ENCODE measurements at places on chromosomes 11 and 22.

GRCh38 chr11:96278039-96278897 is 64.7 kb downstream of the MAML2 start:
- DNase-seq, result no peak

DNA sequence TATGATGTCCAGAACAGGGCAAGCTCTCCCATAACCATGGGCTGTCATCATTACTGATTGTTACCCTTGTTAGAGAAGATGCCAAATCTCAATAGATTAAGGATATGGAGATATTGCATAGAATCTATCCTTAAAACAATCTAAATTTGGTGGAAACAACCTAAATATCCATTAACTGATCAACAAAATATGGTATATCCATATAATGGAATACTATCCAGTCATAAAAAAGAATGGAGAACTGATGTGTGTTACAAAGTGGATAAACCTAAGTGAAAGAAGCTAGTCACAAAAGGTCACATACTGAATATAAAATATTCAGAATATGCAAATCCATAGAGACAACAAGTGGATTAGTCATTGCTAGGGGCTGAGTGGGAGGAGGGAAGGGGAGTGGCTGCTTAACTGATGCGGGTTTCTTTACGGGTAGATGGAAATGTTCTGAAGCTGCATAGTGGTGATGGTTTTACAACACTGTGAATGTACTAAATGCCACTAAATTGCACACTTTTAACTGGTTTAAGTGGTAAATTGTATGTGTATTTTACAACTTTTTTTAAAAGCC is 36.1 kb upstream of the SMCO4 start:
- no peak for DNase-seq

DNA sequence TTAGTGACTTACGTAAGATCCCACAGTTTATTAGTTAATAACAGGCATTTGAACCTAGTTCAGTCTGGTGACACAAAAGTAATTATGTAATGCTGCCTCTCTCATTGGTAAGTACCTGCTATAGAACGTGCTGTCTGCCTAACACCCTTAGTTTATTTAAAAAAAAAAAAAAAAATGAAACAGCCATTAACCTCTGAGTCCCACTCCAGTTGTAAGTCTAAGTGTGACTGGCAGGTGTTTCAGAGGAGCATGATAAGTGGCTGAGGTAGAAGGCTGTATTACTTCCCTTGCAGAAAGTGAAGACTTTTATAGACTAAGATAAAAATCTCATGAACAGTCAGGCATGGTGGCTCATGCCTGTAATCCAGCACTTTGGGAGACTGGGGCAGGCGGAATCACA is 140.5 kb downstream of the TRIM44 start:
- DNase-seq, result no peak

DNA sequence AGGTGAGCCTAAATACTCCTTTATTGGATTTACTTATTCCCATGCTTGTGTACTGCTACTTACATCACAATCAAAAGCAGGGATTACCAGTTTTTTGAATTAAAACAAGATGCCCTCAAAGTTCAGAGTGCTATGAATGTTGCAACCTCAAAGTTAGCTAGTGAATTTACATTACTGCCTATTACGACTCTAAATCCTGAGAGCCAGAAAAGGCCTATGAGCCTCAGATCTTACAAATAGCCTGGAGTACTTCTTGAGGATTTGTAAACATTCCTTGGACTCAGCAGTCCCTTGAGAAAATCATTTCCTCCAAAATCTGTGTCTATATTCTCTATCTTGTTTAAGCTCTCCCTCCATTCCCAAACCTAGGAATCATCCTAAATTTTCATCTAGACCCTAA is 25.5 kb downstream of the CHORDC1 start:
- DNase-seq, result no peak

- DNase-seq, result no peak
Measured at GRCh38 chr22:24408630-24409029, 18.8 kb upstream of the ADORA2A start.

DNA sequence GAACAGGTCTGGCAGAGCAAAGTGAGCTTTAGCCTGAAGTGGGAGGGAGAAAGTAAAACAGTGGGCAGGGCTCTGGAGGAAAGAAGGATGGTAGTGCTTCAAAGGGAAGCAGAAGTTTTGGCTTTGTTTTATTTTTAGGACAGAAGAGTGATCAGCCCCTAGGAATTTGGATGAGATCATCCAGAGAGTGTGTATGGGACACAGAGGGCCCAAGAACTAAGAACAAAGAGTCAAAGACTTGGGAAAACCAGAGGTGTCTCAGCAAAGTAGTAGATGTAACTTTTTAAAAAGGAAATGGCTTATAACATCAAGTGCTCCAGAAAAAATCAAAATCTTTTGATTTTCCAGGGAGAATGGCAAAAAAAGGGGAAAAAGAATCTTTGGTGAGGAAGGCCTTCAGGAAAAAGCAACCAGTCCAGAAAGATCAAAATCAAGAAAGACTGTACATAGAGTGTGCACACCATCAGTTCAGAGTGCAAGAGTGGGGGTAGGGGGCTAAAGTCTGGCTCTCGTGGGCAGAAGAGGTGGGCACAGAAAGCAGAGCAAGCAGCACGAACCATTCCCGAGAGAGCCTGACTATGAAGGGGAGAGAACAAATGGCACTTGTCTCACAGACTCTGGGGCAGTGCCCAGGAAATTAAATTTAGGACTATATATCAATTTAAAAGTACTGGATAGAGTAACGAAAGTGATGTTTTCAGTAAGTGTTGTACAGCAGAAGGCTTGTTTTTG is 30.0 kb downstream of the MAPK1 start:
- DNase-seq, result no peak

DNA sequence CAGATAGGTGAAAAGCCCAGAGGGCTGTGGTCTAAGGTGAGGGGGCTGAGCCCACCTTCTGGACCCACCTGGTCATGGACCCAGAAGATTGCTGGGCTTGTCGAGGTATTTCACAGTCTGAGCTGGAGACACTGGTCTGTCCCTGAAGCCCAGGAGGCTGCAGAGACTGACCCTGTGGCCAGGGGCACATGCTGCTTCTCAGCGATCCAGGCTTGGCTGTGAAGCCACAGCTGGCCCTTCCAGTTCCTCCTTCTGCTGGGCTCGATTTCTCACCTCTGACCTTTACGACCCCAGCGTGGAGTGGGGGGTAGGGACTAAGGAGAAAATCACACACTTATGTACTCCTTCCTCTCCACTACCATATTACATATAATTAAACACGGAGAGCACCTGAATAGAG is 88.5 kb downstream of the NECTIN1 start:
- no peak for DNase-seq

GRCh38 chr11:19656140-19656541 is 56.5 kb upstream of the NAV2 start:
- no peak for DNase-seq

- no peak for DNase-seq
Measured at GRCh38 chr11:68028802-68029545, 1.5 kb upstream of the NDUFS8 start.

DNA sequence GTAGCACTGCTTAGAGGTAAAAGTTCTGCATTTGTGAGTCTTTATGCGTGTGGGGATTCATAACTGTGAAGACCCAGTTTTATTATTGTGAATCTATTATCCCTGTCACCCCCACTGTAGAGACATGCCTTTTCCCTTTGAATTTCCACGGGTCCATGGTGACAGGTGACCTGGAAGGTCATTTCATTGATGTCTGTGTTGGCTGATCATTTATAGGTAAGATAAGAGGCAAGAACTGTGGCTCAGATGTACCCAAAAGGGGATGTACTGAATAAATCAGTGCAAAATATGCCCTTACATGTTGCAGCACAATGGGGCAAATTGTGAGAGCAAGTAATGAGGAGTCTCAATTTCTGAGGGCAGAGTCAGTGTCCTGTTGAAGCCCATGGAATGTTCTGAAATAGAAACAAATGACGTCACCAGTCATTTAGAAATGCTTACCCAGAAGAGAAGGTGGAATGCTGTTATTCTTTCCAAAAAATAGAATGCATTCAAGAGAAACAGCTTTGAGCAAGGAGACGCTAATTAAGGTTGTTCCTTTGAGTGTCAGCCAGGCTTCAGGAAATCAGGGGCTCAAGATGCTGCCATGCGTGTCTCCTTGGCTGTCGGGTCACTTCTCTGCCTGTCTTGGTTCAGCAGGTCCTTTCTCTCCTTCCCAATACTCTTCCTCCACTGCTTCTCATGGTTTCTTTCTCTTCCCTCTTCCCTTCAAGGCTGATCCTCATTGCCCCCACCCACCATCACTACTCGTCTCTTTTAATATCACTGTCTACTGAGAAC is 118.7 kb upstream of the E2F8 start:
- no peak for DNase-seq

GRCh38 chr11:70631624-70632047 is 233.3 kb downstream of the CTTN start:
- DNase-seq, result no peak

- peak; percentile 1 for DNase-seq
Measured at GRCh38 chr11:2525941-2526807, 81.4 kb downstream of the KCNQ1 start.

DNA sequence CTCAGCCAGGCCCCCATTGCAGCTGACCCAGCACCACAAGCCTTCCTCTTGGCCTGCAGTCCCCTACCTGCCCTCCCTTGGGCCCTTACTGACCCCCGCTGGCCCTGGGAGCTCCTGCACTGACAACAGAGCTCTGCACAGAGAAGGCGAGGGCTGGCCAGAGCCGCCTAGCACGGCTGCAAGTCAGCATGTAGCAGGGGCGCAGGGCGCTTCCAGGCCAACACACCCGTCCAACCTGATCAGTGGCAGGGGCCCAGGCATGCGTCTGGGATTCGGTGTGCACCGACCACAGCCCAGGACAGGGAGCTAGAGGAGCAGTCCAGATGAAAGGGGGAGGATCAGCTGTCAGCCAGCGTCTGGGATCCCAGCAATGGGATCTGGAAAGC is 7.6 kb downstream of the WNT7B start:
- no peak for DNase-seq

GRCh38 chr11:17558025-17558780 is 11.1 kb downstream of the OTOG start:
- DNase-seq, result no peak

- DNase-seq, result no peak
Measured at GRCh38 chr11:79538775-79539174, 97.9 kb upstream of the TENM4 start.

DNA sequence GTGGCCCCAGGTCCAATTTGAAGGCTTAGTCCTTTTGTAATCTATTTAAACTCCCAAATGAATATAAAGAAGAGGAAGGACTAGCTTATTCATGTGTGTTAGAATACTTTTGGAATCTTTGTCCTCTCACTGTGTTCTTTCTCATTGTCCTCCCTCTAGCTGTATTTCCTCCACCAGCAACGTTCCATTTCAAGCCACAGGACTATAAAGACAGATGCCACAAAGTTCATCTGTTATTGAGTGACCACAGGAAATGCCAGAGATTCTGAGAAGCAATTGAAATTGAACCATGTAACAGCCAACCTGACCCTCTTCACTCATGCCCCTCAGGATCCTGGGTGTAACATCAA is 336.6 kb upstream of the API5 start:
- no peak for DNase-seq

Data from activated naive CD4-positive, alpha-beta T cell treated with Interleukin-2 at 50 U/mL for 16 hours (primary cell).